ENCODE measurements at places on chromosomes 2 and 18. TPM values are rescaled to one million over a fixed set of nuclear protein-coding genes. Genes with fewer than 3 reads are reported as not detected.

The CCDC68 gene
- total RNA-seq = 0.17 TPM

The FRZB gene
- not detected for total RNA-seq

The KRTCAP3 gene
- 5.0 TPM for total RNA-seq

The SNTG2 gene
- 0.50 TPM for total RNA-seq

The EMX1 gene
- not detected for total RNA-seq

The SIX2 gene
- not detected for total RNA-seq

The STPG4 gene
- total RNA-seq = 0.19 TPM

The LDLRAD4 gene
- total RNA-seq = 54.8 TPM

The CD207 gene
- not detected for total RNA-seq

The TRABD2A gene
- total RNA-seq = 32.3 TPM

The NOL4 gene
- total RNA-seq = not detected

GRCh38 chr2:105515581-105516415 lies 116.9 kb upstream of the FHL2 start:
- no peaks in the 10 kb centered on the region for H3K4me1 ChIP-seq
- H3K27ac ChIP-seq = no peak overlapping the region
- H3K36me3 ChIP-seq = no peaks in the 10 kb centered on the region
- peaks cover 3% of the 10 kb centered on the region for H3K27me3 ChIP-seq

- peaks cover 6% of the 10 kb centered on the region for H3K4me1 ChIP-seq
- no peak overlapping the region for H3K4me3 ChIP-seq
- ATAC-seq = no peak
- no peak overlapping the region for H3K27ac ChIP-seq
- peaks cover 64% of the 10 kb centered on the region for H3K36me3 ChIP-seq
Observed at GRCh38 chr2:47007223-47007825, 91.7 kb upstream of the MCFD2 start.

GRCh38 chr2:241854342-241855244 lies 4.1 kb downstream of the PDCD1 start:
- H3K27me3 ChIP-seq = no peaks in the 10 kb centered on the region
- H3K4me3 ChIP-seq = no peak overlapping the region
- no peak for ATAC-seq
- H3K27ac ChIP-seq = no peak overlapping the region
- peaks cover 67% of the 10 kb centered on the region for H3K36me3 ChIP-seq

- H3K27me3 ChIP-seq = peaks cover 4% of the 10 kb centered on the region
- H3K36me3 ChIP-seq = no peaks in the 10 kb centered on the region
- ATAC-seq = no peak
- no peak overlapping the region for H3K27ac ChIP-seq
- H3K4me3 ChIP-seq = no peak overlapping the region
Observed at GRCh38 chr2:172208791-172209325, 106.2 kb upstream of the DLX2 start.

- peaks cover 4% of the 10 kb centered on the region for H3K4me1 ChIP-seq
- H3K36me3 ChIP-seq = peaks cover 74% of the 10 kb centered on the region
- no peak for ATAC-seq
- H3K27ac ChIP-seq = no peak overlapping the region
- no peaks in the 10 kb centered on the region for H3K27me3 ChIP-seq
- no peak overlapping the region for H3K4me3 ChIP-seq
Observed at GRCh38 chr2:10048501-10049171, 5.3 kb downstream of the KLF11 start.

DNA sequence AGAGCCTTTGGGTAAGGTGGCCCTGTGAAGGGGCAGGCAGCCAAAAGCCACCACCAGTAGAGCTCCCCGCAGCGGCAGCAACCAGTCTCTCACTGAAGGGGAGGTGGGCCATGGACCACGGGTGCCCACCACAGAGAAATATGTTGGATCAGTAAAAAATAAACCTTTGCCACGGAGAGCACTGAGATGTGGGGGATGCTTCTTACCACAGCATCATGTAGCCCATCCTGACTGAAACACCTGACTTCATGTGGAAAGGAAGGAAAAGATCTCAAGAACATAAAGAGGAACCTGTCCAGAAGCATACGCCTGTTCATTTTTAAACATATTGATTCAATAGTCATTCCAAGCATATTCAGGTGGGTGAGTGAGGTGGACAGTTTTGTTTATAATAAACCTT lies 51.1 kb downstream of the LONRF2 start:
- H3K27me3 ChIP-seq = no peaks in the 10 kb centered on the region
- no peaks in the 10 kb centered on the region for H3K4me1 ChIP-seq
- no peak for ATAC-seq
- no peak overlapping the region for H3K4me3 ChIP-seq

GRCh38 chr2:211407076-211407475 lies 850.7 kb downstream of the CPS1 start:
- no peak for ATAC-seq
- no peaks in the 10 kb centered on the region for H3K36me3 ChIP-seq
- no peaks in the 10 kb centered on the region for H3K4me1 ChIP-seq

DNA sequence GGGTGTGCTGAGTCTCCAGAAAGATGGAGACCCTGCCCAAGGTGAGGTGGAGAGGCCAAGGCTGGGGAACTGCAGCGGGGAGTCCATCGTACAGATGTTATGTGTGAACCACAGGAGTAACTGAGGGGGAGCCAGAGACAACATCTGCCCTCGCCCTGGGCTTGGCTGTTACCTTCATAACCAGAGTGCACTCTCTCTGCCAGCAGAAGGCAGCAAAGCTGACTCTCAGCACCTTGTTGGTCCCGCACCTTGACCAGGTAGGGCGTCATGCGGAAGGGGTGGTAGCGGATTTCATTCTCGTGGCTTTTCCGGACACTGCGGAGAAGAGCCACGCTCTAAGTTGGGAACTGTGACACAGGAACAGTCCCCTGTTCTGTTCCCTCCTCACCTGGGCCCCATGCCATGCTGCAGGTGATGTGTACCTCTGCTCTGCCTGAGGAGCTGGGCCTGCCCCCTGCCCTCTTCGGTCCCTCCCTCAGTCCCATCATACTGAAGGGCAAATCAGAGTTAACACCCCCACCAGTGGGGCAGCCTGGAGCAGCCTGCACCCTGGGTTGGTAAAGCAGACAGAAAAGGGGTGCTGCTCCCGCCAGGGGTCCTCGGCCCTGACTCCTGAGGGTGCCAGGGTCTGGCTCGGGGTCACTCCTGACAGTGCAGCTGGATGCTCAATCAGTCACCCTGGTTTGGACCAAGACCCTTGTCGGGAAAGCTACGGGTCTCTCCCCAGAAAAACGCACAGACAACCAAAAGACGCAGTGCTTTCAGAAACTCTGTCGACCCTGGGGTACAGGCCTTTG lies 20.3 kb downstream of the PER2 start:
- no peaks in the 10 kb centered on the region for H3K27me3 ChIP-seq
- peak overlapping the region; percentile 59 for H3K27ac ChIP-seq
- no peak for ATAC-seq

- H3K4me3 ChIP-seq = no peak overlapping the region
- H3K36me3 ChIP-seq = no peaks in the 10 kb centered on the region
- no peaks in the 10 kb centered on the region for H3K4me1 ChIP-seq
- H3K27ac ChIP-seq = no peak overlapping the region
Observed at GRCh38 chr2:141666191-141666590, 464.6 kb downstream of the LRP1B start.

GRCh38 chr2:174603280-174603679 lies 5.7 kb upstream of the WIPF1 start:
- H3K27ac ChIP-seq = peak overlapping the region; percentile 82
- ATAC-seq = peak; percentile 57
- H3K4me1 ChIP-seq = peaks cover 67% of the 10 kb centered on the region
- H3K36me3 ChIP-seq = peaks cover 14% of the 10 kb centered on the region
- H3K27me3 ChIP-seq = no peaks in the 10 kb centered on the region

GRCh38 chr2:9646196-9647030 lies 15.6 kb upstream of the YWHAQ start:
- no peak overlapping the region for H3K4me3 ChIP-seq
- H3K36me3 ChIP-seq = no peaks in the 10 kb centered on the region
- no peak for ATAC-seq
- no peaks in the 10 kb centered on the region for H3K27me3 ChIP-seq

DNA sequence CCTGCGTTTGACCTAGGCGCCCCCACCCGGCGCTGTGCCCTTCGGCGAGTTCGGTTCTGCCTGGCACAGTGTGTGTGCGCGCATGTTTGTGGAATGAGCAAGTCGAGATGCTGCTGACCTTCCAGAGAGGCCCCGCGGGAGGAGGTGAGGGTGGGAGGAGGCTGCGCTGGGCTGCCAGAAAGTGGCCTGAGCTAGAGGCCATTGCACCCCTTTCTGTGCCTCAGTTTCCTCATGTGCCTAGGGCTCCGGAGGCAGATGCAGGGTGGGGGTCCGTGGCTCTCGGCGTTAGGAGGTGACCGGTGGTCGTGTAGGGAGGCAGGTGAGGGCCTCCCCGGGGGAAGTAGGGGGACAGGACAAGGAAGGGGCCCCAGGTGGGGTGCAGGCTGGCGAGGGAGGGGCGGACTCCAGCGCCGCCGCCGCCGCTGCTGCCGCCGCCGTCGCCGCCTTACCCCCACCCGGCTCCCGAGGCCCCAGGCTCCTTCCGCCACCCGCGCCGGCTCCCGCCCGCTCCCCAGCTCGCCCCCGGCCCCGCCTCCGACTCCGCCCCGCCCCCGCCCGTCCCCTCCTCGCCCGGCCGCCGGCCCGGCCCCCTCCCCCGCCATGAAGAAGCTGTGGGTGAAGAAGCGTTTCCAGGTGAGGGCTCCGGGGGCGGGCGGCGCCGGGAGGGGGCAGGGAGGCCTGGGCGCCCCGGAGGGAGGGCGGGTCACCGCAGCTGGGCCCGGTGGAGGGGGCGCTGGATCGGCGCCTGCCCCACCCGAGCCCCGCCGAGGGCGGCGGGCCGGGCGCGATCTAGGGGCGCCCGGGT lies 7.0 kb downstream of the SPEG start:
- H3K36me3 ChIP-seq = no peaks in the 10 kb centered on the region
- peak overlapping the region; percentile 79 for H3K27ac ChIP-seq
- peaks cover 5% of the 10 kb centered on the region for H3K4me1 ChIP-seq
- H3K27me3 ChIP-seq = peaks cover 9% of the 10 kb centered on the region
- ATAC-seq = peak; percentile 54

DNA sequence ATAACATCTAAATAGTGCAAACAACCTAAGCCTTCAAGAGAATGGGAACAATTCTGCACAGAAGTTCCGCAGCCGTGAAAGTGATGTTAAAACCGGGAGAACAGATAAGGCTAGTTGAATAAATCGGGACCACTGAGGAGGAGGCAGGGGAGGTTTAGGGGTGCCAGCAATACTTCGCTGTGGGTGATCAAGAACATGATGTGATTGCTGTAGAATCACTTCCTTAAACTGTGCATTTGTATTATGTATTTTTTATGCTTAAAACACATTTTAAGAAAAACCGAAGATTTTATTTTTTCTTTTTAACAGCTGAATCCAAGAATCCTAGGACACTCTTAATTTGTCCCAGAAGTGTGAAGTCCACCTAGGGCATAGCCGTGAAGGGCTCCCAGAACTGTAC lies 33.6 kb downstream of the TTC32 start:
- no peaks in the 10 kb centered on the region for H3K36me3 ChIP-seq
- H3K4me1 ChIP-seq = peaks cover 8% of the 10 kb centered on the region
- peak overlapping the region; percentile 97 for H3K27ac ChIP-seq
- ATAC-seq = no peak

- H3K27ac ChIP-seq = no peak overlapping the region
- no peaks in the 10 kb centered on the region for H3K4me1 ChIP-seq
- H3K27me3 ChIP-seq = peaks cover 7% of the 10 kb centered on the region
- no peaks in the 10 kb centered on the region for H3K36me3 ChIP-seq
- no peak overlapping the region for H3K4me3 ChIP-seq
Observed at GRCh38 chr2:71944806-71945602, 202.7 kb downstream of the CYP26B1 start.

- H3K4me3 ChIP-seq = no peak overlapping the region
- no peak overlapping the region for H3K27ac ChIP-seq
- no peak for ATAC-seq
- H3K36me3 ChIP-seq = no peaks in the 10 kb centered on the region
- no peaks in the 10 kb centered on the region for H3K27me3 ChIP-seq
Observed at GRCh38 chr2:105110295-105110829, 72.5 kb downstream of the MRPS9 start.

- H3K4me3 ChIP-seq = no peak overlapping the region
- H3K4me1 ChIP-seq = peaks cover 6% of the 10 kb centered on the region
- no peaks in the 10 kb centered on the region for H3K27me3 ChIP-seq
- no peak overlapping the region for H3K27ac ChIP-seq
- H3K36me3 ChIP-seq = no peaks in the 10 kb centered on the region
Observed at GRCh38 chr18:55473058-55473457, 114.9 kb downstream of the TCF4 start.

- no peak overlapping the region for H3K4me3 ChIP-seq
- no peaks in the 10 kb centered on the region for H3K4me1 ChIP-seq
- H3K27ac ChIP-seq = no peak overlapping the region
- no peak for ATAC-seq
Observed at GRCh38 chr2:158079672-158080071, 22.0 kb upstream of the UPP2 start.

DNA sequence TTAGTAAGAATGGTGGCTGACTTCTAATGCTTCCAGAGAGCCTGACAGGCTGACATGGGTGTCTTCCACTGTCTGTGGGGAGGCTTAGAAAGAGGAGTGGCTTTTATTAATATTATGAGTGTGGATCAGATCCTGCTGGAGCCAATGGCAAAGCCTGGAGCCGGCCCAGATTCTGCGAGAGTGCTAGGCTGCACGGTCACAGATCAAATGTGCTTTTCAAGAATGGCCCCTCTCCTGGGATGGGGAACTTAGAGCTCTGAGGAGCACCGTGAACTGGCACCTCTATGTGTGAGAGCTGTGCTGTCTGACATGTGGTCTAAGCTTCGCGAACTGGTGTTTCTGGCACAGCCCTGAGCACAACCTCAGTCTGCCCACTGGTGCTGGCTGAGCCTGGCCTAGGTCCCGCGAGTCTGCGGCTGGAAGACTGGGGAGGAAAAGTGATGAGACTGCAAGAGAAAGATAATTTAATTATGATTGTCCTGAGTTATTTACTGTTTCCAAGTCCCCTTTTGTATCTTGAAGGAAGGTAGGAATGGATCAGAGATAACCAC lies 70.4 kb downstream of the ASAP2 start:
- no peak overlapping the region for H3K27ac ChIP-seq
- ATAC-seq = no peak
- H3K36me3 ChIP-seq = no peaks in the 10 kb centered on the region
- no peak overlapping the region for H3K4me3 ChIP-seq
- no peaks in the 10 kb centered on the region for H3K4me1 ChIP-seq

GRCh38 chr2:174840436-174840835 lies 76.2 kb upstream of the CHRNA1 start:
- no peak overlapping the region for H3K27ac ChIP-seq
- peaks cover 10% of the 10 kb centered on the region for H3K36me3 ChIP-seq
- H3K4me1 ChIP-seq = peaks cover 24% of the 10 kb centered on the region
- no peaks in the 10 kb centered on the region for H3K27me3 ChIP-seq
- H3K4me3 ChIP-seq = peak overlapping the region; percentile 39
- no peak for ATAC-seq

DNA sequence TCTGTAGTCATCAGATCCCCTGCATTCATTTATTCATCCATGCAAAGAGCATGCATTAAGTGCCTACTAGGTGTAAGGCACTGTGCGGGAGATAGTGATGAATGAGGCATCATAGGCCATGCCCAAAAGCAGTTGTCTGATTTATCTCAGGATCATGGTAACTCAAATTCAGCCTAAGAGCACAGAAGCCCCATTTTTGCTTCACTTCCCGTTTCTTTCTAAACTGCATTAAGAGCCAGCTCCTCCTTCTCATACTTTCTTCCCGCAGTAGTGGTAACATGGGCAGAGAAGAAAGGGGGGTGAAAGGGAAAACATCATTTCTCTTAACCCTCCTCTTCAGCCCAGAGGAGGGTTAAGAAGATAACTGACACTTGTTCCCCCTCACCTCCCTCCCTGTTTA lies 2.9 kb downstream of the GPR45 start:
- H3K4me3 ChIP-seq = no peak overlapping the region
- no peak overlapping the region for H3K27ac ChIP-seq
- no peaks in the 10 kb centered on the region for H3K4me1 ChIP-seq
- no peak for ATAC-seq
- no peaks in the 10 kb centered on the region for H3K36me3 ChIP-seq
- H3K27me3 ChIP-seq = no peaks in the 10 kb centered on the region

Data from activated T-helper 17 cell treated with anti-CD3 and anti-CD28 coated beads, Interleukin-2, amount 50 U/mL, for 72 hours (primary cell).